ENCODE measurements at places on chromosomes 5 and 9.

DNA sequence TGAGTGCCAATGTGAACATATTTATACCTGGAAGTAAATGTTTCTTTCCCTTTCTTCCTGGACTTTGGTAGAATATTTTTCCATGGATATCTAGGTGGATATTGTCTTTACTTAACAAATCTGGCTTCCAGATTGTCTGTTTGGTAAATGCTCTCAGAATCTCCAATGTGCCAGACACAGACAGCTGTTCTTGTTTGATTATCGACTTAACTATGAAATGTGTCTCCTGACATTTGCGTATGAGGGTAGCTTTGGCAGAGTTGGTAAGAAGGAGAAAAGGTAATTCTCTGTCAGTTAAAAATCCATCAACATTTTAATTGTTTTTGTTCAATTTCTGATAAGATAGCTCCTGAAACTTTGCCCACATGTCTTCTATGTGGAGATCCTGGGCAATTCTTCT is 196.4 kb upstream of the NUDT12 start:
- DNase-seq: no peak

DNA sequence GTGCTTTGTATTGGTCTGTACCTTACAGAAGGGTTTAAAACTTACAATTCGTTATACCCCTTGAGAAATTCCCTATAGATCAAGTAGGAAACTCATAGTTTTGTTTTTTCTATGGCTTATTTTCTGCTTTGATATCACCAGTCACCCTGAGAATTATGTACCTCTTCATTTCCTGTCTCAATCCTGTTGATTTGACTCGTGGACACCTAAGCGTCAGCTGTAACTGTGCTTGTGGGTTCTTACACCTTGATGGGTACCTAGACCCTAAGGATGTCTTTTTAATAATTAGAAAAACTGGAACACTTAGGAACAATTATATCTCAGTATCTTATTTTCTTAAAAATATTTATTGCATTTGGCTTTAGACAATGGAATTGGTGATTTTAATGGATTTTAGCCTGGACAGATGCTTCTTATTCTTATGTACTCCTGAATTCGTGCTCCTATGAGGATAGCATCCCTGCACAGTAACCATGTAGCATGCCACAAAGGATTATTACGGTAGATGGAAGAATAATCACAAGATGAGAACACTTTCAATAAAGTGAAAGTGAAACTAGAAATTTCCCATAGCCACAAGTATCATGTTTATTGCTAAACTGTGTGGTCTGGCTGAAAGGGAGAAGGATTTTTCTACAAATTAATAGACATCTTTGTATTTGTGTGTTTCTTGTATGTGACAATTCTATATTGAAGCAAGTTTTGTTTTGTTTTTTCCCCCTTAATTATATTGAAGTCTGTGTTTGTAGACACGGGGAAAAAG is 1920.3 kb upstream of the WWC1 start:
- DNase-seq: no peak

GRCh38 chr5:149550594-149551226 is 529 bp downstream of the CSNK1A1 start:
- DNase-seq: no peak

- DNase-seq: no peak
These were observed 28.4 kb downstream of the JADE2 start for GRCh38 chr5:134553821-134554267.

GRCh38 chr9:137111788-137112563 is 2.6 kb downstream of the DPP7 start:
- no peak for DNase-seq

DNA sequence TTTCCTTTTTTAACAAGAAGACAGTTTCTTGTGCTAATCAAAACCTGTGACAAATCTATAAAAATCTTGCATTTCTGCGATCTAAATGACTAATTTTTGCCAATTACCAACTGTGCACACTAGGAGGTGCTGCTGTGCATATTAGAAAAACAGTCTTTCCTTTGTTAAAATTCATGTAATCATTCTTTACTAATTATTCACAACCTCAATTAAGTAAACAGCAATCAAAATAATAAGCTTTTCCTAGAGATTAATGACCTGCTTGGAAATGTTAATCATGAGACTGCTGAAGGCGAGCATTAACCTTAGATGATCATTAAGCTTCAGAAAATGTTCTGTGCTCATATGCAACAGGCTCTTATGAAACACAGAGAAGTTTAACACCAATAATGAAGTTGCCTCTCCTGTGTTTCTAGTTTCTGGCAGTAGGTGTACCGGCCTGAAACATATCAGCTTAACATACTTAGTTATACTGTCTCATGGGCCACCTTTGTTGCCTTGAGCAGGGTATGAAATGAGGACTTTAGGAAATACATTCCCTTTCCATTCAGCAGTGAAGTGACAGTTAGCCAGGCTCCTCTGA is 17.7 kb downstream of the RFESD start:
- no peak for DNase-seq

DNA sequence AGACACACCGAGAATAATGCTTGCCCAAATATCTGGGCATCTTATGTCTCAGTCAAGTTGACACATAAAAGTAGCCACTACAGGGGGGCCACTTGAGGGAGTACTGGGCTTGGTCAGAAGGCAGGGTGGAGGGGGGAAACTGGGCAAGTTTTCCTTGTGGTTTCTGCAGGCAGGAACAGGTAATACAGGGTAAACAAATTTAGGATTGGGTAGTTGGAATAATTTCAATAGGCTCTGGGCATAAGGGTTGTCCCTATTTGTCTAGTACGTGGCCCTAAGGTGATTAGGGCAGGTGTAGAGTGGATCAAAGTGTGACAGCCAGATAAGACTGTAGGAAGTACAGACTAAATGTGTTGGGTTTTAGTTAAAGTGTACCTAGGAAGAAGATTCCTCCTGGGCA is 353.1 kb downstream of the TLE4 start:
- no peak for DNase-seq

- DNase-seq: no peak
These were observed 201.7 kb upstream of the OTULINL start for GRCh38 chr5:14379739-14380497.

GRCh38 chr9:126398403-126399058 is 71.9 kb downstream of the MVB12B start:
- no peak for DNase-seq

- no peak for DNase-seq
These were observed 46.3 kb upstream of the GLIS3 start for GRCh38 chr9:4346131-4346530.

DNA sequence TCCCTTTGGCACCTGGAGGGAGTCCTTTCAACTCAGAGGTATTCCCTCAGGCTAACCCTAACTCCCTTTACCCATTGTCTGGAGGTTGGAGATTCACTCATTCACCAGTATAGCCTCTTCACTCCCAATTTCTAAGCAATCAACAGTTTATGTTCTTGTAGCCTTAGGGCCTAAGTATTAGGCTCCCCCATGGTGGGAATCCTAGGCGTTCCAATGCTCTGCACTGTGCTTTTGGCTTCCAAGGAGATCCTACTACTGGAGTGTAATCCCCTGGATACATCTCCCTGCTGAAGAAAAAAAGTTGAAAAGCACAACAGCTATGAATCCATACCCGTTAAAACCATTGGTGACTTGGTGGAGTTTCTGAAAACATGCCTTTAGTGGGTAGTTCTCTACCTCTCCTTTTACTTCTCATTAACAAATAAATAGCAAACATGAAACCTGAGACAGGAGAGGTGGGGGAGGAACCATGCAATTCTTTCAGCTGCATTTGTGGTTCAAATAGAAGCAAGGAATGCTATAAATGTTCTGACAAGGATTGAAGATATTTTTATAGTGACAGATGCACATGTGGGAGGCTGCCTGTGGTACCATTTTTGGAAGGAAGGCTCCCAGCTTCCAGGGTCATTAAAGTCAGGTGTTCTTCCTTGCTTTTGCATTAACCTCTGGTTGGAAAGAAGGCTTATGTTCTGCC is 397.1 kb downstream of the DMAC1 start:
- DNase-seq: no peak

GRCh38 chr5:55934720-55935119 is 60.0 kb downstream of the IL6ST start:
- no peak for DNase-seq

DNA sequence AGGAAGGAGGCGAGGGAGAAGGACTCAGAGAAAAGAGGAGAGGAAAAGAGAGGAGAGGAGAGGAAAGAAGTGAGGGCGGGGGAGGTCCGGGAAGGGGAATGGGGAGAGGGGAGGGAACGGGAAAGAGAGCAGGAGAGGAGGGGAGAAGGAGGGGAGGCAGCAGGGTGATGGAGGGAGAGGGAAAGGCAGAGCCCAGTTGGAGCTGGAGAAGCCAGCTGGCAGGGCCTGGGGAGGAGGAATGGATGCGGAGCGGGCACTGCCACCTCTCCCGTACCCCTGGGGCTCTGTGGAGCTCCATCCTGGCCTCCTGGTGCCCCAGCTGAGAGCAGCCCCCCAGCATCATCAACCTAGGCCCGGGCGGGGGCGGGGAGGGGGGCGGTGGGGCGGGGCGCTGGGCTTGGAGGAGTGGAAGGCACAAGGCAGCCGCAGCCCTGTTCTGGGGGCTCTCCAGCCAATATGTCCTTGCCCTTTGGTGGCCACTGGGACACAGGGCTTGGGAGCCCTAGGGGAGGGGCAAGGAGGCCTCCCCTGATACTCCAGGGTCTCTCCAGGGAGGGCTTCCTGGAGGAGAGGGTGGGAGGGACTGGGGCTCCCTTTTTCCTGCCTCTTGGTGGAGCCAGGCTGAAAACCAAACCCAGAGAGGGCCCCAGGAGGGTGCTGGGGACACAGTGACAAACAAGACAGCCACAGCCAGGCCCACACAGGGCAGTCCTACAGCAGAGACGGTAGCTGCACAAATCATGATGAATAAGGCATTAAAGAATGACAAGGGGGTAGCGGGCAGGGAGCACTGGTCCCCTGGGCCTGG is 123.7 kb downstream of the C9orf50 start:
- DNase-seq: no peak

DNA sequence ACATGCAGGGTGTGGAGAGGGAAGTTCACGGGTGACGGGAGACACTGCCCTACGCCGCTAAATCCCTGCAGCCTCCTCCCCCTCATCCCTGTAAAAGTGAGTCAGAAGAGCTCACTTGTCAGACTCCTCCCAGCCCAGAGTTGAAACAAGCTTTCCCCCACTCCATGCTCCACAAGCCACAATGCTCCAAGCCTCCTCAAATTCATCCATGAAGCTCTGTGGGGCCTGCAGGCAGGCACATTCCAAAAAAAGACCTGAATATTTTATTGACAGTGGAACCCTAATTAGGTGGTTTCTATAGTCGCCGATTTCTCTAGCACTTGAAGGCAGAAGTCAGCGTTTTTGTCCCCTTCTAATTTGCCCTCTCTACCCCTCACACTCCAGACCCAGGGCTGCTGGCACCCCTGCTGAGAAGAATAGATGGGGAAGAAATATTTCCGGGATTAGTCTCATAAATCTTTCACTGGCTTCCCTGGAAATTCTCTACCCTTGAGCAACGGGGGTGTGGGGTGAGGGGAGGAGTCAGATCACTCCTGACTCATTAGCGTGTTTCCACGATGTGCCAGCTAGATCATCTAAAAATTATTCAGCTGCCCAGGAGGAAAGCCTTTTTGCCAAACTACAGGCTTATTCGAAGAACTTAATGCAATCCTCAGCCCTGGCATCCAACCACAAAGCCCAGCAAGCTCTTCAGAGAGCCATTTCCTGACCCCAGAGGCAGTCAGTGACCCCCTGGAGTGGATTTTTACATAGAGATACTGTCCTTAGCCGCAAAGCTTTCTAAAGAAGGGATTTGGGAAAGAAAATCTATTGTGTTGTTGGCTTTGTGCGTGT is 97.1 kb downstream of the ENC1 start:
- no peak for DNase-seq

DNA sequence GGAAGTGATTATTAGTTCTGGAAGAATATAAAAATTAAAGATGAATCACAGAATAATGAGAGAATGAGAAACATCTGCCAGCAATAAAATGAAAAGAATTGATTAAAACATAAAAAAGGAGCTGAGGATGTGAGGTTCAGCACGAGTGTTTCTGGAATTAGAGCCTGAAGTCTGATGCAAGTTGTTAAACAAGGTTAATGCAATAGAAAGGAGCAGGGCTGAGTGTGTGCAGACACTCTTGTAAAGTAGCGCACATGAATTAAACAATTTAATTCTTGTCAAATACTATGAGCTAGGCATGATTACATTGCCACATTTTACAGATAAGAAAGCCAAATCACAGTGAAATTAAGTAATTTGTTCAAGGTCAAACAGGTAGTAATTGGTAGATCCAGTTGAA is 384.2 kb downstream of the TAF11L14 start:
- DNase-seq: no peak

GRCh38 chr5:160369990-160370712 is at the start of gene C1QTNF2:
Gene C1QTNF2 (minus strand): TSS chr5:160370626. CDS start chr5:160355011, 15,615 bp downstream.
- no peak for DNase-seq

DNA sequence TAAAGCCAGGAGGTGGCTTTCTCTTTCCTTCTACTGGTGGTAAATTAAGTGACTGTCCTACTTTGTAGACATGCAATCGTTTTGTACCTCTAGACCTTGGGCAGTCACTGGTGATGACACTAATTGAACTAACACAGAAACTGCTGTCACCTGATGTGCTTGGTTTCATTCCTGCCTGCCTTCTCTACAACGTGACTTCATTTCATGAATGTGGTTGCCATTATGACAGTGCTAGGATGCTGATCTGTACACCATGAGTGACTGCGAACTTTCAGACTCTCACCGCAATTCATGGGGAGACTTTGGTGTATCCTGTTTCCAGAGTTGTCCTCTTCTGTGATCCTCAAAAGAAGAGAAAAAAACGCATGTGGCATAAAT is 47.5 kb downstream of the UBE2QL1 start:
- no peak for DNase-seq

- no peak for DNase-seq
These were observed 14.7 kb downstream of the MFAP3 start for GRCh38 chr5:154053468-154053867.

DNA sequence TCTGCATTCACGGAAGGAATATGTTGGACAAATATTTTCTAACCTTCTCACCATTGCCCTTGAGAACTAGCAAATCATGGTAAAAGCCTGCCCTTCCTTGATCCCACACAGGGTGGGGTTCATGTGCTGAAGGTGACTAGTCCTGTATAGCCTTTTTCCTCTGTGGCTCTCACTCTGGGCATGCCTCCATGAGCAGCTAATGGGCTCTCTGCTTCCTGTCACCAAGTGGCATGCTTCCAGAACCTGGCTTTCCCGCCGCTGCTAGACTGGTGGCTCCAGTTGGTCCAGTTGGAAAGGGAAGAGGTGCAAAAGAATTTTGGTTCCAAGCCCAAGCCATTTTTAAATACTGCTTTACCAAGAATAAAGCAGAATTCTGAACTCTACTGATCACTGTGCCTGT is 35.5 kb downstream of the FBXO10 start:
- DNase-seq: no peak

DNA sequence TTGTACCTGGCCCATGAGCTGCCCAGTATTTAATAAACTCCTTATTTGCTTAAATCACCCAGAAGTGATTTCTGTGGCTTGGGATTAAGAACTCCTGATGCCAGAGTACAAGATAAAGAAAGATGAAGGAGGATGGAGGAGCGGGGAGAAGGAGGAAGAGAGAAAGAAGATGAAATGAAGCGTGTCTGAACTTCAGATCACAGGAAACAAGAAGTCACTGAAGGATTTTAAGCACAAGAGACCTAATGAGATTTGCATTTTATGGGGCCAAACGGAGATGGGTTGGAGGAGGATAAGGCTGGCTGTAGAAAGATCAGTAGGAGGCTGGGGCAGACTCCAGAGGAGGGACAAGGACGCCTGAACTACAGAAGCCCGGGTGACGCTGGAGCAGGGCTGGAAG is 3.1 kb downstream of the EIF4E1B start:
- no peak for DNase-seq

Measured in NCI-H1930 (cell line).